ENCODE measurements at places on chromosomes 3 and 15.

DNA sequence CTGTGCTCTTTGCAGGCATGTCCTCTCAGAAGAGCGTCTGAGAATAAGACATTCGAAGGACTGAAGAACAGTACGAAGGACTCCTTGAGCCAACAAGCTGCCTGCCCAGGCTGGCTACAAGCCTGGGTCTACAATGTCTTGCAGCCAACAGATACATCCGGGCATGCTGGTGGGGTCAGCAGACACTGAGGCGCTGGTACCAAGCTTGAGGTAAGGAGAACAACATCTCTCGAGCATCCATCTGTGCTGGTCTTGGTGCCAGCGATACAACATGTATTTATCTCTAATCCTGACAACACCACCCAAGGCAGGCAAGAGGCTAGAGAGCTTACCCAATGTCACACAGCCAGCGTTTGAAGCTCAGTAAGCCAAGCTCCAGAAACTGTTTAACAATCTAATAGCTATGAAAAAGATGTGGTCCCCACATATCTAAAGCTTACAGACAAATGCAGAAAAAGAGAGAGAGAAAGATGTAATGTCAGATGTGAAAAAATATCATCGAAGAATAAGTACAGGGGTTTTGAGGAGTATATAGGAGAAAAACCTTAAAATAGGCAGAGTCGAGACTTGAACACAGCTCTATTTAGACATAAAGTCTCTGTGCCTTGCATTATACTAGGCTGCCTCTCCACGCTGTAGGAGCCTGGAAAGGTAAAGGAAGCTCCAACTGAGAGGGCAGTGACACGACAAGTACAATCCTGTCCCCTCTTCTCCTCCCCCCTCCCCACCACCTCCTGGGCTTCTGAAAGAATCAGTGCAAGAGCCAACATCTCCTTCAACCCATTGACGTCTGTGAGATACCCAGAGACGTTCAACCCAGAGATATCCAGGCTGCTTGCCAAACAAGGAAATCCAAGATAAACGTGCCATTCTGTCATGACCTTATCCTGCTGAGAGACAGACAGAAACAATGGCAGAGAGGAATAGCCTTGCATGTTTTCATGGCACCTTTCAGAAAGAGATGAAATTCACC, 39.4 kb downstream of the WWTR1 start:
- no peak for DNase-seq

DNA sequence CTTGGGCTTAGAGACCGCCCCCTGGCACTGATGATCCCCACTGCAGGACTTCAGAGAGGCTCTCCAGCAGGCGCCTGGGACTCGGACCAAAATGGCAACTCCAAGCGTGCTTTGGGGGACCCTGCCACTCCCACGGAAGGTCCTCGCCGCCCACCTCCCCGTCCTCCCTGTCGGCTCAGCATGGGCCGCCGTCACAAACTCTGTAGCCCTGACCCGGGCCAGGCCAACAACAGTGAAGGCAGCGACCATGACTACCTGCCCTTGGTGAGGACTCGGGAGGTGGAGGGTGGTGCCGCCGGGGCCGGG, 7.7 kb downstream of the ALG3 start:
- no peak for DNase-seq

- DNase-seq, result no peak
Measured at GRCh38 chr3:40847551-40847992, 322.8 kb downstream of the ZNF621 start.

DNA sequence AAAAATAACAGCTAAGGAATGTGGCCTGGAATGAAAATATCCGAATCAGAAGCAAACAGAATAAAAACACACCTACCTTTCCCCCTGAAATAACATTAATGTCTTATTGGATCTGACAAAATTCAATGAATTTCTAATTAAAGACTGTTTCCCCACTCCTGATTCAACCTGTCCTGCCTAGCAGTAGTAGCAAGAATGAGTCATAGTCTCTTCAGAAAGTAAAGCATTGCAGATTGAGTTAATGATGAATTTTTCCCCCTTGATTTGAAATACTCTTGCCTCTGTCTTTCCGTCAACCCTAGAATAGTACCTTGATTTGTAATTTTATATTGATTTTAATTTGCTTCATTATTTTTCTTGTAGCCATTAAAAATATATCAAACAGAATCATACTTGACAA, 212.4 kb downstream of the CNTN4 start:
- DNase-seq, result no peak

DNA sequence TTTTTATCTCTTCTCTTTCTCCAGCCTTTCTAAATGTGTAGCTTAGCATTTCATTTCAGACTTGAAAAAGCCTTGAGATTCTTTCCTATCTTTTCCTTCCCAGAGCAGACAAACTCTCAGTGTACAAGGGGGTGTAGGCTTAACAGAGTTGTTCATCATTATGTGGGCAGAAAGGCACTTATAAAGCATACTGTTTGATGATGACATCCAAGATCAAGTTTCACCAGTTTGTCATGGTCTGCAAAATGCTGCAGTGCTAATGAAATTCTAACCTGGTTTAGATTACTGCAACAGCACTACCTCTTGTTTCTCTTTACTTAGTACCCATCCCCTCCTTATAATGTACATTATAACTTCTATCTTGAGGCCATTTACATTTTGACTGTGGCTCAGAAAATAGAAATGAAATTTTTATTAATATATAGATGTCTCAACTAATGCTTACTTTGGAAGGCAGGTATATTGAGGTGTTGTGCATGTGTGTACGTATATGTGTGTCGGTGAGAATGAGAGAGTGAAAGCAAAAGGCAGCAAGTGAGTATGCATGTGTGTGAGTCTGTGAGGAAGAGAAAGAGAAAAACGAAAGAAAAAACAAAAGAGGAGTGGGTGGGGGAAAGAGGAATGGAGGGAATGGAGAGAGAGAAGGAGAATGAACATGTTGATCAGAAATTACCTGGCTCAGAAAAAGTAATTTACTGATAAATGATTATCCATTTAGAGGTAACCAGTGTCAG, 1043.6 kb downstream of the TUSC7 start:
- DNase-seq, result no peak

DNA sequence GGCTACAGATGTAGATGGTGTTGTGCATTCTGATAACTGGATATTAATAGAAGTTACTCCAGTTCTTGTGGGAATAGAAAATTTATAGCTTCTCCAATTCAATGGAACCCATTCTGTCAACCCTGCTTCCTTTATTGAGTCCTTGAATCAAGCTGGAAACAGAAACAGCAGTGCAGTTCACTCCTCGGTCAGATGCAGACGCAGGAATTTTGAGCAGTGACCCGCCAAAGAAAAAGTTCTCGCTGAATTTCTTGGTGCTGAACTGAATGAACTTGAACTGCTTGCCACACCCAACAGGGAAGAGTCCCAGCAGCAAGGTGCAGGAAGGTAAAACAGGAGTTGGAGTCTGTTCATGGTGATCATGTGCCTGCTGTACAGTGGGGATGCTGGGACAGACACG, 10.3 kb downstream of the HRH1 start:
- DNase-seq, result no peak

DNA sequence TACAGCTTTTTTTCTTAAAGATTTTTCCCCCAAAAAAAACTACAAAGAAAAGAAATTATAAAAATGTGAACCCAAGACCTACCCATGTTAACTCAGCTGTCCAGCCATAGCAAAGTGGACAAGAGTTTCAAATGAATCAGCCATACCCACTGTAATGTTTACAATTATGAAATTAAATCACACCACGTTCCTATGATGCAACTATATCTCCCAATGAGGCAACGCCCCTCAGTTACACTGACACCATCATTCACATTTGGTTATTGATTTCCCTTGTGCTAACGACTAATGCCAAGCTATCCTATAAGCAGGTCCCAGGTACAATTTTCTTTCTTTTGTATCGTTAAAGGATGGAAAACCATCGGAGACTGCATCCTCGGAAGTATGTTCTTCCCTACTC, 115.1 kb upstream of the ICE2 start:
- no peak for DNase-seq

GRCh38 chr3:16536996-16537395, 23.5 kb upstream of the RFTN1 start:
- DNase-seq, result no peak

DNA sequence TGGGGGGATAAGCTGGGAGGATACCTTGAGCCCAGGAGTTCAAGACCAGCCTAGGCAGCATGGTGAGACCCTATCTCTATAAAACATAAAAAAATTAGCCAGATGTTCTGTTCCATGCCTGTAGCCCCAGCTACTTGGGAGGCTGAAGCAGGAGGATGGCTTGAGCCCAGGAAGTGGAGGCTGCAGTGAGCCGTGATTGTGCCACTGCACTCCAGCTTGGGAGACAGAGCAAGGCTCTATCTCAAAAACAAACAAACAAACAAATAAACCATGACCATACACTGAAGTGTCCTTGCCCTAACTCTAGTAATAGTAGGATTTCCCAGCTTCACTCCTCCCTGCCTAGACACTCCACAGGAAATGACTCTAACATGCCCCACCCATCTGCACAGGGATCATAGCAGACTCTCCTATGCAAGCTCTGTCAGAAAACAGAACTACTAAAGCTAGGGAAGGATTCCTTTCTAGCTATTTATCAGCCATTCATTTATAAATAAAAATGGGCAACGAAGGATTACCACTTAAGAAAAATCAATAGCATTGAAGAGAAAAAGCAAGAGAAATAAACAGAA, 4.6 kb downstream of the ERICH6 start:
- DNase-seq, result no peak

DNA sequence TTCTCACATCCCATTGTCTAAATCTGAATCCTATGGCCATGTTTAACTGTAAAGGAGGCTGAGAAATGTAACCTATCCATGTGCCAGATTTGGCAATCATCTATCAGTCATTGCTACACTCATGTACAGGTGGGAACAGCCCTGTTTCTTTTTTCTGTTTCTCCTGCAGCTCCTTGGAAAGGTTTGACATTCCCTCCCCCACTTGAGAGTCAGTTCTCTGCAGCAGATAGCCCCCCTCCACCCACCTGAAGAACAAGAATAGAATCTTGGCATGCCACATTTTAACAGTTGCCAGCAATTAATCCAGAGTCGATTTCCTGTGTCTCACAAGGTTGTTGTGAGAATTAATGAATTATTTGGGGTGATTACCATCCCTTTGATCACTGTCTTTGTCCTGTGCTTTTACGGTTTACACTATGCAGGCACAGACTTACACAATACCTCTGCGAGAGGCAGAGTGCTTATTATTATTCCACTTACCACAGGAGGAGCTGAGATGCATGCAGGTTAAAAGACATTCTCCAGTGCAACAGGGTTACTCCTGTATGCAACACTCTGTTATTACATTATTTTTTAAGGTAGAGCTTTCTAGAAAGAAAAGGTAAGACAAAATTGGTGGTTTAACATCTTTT, 351.0 kb upstream of the THRB start:
- no peak for DNase-seq

DNA sequence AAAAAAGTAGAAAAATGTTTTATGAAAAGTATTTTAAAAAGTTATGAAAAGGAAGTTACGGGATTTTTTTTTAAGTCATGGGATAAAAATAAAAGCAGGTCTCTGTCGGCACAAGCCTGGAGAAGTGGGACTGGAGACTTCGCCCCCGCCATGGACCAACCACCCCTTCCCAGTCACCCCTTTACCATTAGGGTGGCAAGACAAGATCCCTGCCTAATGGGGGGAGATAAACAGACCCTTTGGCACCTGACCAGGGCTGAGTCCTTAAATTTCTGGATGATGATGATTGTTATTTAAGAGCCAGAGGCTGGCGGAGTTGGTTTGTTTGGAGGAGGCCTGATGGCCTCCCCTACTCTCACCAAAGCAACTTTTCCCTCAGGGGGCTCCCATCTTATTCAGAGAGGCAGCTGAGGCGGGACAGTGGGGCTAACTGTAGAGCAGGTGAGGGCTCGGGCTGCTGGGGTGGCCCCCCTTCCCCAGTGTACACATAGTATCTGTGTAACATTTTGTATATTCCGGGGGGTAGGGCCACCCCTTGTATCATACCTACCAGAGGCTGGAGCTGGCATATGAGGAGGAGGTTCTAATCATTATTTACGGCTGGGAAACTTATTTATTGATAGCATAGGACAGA, 74.0 kb downstream of the ADAMTS7 start:
- DNase-seq, result no peak

GRCh38 chr3:57544181-57545125, at the start of gene DNAH12:
TSS of gene DNAH12 (minus strand) at chr3:57544344. CDS start at chr3:57542870, 1,474 bp downstream.
- no peak for DNase-seq

DNA sequence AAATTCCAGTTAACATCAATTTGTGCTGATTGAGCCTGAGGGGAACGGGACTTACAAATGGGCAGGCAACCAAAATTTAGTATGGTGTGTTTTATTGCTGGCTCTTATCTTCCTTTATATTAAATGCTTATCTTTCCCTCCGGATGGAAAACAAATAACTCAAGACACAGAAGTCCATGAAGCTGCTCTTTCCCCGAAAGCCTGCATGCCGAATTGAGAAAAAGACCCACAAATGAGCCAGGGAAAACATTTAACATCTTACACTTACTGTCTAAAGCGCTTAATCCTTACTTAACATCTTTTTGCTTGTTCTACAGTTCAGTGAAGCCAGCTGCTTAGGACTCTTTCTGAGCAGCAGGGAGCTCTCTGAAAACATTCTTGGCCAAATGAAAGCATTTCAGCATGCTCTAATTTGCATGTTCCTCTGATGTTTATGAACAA, 49.5 kb downstream of the HEG1 start:
- DNase-seq, result no peak

- DNase-seq, result no peak
Measured at GRCh38 chr15:85592148-85592547, 202.6 kb downstream of the KLHL25 start.

- DNase-seq, result no peak
Measured at GRCh38 chr15:63277893-63278456, 570 bp downstream of the APH1B start.

- DNase-seq, result no peak
Measured at GRCh38 chr15:38377636-38378035, 76.3 kb upstream of the FAM98B start.

DNA sequence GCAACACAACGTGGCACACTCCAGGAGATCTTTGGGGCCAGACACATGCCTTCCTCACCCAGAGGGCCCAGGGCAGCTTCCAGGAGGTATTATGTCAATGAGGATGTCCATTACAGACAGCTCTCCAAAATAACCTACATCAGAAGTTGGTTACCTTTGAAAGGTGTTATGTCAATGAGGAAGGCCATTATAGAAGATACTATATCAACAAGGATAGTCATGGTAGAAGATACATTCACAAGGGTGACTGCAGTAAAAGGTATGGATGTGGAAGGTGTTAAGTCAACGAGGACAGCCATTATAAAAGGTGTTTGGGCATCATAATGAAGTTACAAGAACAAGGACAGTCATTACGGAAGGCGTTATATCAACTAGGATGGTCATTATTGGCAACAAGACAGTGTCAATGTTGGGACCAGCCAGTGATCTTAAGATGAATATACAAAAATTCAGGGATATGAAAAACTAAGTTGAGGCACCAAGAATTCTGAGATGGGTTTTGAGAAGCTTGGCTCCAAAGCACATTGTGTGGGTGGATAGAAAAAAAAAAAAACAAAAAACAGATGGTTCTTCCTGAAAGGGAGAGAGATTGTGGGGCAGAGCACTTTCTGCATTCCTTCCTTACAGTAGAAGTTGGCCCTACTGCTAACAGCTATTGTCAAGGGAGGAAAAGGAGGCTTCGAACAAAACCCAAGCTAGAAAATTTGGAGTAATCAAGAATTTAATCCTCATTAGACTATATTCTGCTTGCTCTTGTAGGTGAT, 11.2 kb downstream of the CDCP1 start:
- DNase-seq, result no peak
